Head of caudate nucleus (tissue), 42 donors: ENCODE measurements at places on chromosomes 12 and 14.

DNA sequence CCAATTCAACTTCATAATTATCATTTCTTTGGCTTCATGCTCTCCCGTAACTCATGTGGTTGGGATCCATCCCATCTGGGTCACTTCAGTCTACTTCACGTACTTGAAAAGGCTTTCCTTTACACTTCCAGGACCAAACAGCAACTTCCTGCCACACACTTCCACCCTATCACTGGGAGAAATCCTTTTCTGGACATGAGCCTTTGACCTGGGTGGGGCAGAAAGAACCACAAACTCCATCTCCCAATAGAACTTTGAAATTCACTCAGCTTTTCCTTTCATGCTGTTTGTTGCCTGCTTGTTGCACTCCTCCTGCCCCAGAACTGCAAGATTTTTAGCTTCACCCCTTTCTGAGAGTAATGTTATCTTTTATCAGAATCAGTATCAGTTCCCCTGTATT, 18.4 kb upstream of the GALNT16 start:
- no peak for DNase-seq

DNA sequence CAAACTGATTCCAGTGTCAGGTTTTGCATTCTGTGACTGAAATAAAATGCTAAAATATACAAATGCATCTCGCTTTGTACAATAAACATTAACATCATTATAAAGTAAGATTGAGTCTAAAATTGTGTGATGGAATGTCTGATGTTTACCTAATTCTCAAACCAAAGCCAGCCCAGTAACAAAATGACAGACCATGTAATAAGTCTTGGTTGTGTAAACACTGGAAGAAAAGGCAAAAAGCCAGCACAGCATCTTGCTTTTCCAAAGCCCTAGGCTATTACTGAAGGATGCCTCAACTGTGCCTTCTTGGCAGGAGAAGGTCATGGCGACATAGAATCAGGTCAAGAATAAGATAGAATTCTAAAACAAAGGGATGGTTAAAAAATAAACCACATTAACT, 169.6 kb downstream of the EGLN3 start:
- DNase-seq, result no peak

GRCh38 chr12:25415004-25415403, 138.1 kb downstream of the LMNTD1 start:
- DNase-seq, result no peak

DNA sequence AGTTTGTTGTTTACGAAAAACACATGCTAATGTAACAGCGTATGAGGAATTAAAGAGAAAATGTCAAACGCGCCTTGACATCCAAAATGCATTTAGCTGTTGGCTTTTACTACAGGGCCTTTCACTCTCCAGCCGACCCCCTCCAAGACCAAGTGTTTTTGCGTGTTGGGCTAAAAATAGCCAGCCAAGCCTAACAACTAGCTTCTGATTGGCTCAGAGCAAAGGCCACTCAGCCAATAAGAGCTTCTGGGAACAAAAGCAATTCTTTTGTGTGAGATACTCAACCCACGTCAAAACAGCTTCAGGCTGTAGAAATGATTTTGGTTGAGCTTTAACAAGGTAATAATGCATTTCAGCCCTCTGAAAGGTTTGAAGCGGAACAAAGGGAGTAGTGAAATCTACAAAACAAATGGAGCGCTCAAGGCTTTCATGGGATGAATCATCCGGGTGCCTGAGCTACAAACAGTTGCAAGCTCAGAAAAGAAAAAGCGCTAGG, 198.7 kb upstream of the DCN start:
- DNase-seq, result peak; percentile 74

- no peak for DNase-seq
Observed at GRCh38 chr14:97329701-97330100, 532.5 kb downstream of the VRK1 start.

DNA sequence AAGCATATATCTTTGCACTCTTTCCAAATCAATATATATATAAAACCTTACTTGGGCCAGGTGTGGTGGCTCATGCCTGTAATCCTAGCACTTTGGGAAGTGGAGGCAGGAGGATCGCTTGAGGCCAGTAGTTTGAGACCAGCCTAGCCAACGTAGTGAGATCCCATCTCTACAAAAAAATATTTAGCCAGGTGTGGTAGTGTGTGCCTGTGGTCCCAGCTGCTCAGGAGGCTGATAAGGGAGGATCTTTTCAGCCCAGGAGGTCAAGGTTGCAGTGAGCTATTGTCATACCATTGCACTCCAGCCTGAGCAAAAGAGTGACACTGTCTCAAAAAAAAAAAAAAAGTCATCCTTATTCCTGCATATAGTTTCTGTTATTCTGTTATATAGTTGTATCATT, 14.4 kb downstream of the OS9 start:
- DNase-seq, result no peak

- no peak for DNase-seq
Observed at GRCh38 chr12:68962877-68963855, 30.2 kb upstream of the CPM start.

DNA sequence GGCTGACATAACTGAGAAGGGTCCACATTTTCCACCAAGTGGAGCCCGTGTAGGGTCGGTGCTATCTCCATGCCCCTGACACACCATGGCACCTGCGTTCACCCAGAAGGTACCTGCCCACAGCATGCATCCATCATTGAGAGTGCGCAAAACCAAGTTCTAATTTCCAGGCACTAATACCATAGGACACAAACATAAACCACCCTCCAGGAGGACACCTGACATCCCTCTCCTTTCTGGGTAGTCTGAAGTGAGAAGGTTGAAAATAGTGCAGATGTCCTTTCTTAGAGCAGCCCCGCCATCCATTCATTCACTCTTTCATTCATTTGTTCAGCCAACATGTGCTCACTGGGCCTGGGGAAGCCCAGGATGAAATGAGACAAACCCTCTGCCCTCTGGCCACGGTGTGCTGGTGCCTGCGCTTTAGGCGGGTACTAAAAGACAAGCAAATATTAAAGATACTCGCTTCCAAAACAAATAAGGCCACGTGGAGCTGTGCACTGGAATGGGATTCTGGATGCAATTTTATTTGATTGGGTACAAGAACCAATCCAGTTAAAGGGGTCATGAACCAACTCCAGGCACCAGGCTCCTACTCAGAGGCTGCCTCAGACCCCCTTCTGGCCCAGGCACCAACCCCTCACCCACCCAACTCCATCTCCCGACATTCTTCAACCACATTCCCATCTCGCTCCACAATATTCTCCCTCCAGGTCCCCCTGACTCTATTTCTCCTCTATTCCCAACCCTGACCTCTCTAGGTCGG, 1.2 kb downstream of the TTC7B start:
- DNase-seq, result no peak

DNA sequence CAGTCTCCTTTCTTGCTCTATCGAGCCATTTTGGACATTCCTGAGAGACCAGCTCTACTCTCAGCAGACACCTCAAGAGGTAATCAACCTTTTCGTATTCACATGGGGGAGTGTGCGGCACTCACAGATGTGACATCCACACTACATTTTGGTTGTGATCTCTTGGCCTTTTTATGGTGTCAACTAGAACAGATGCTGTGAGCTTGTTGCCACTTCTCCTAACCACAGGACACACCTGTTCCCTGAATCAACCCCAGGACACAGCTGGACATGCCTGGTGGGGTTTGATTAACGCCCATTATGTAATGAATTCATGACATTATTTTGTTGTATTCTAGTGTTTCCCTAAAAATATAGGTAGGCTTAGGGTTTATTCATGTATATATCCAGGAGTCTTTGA, 1143.6 kb downstream of the TMEM121 start:
- DNase-seq, result no peak

GRCh38 chr12:76274420-76275083, 73.7 kb downstream of the BBS10 start:
- no peak for DNase-seq

GRCh38 chr12:131333136-131333535, 377.8 kb upstream of the SFSWAP start:
- DNase-seq, result no peak

- DNase-seq, result peak; percentile 52
Observed at GRCh38 chr12:102769323-102769916, 147.6 kb downstream of the PAH start.

GRCh38 chr12:101552277-101552676, 42.5 kb upstream of the MYBPC1 start:
- no peak for DNase-seq

- DNase-seq, result peak; percentile 65
Observed at GRCh38 chr14:75428230-75429104, 645 bp downstream of the JDP2 start.

DNA sequence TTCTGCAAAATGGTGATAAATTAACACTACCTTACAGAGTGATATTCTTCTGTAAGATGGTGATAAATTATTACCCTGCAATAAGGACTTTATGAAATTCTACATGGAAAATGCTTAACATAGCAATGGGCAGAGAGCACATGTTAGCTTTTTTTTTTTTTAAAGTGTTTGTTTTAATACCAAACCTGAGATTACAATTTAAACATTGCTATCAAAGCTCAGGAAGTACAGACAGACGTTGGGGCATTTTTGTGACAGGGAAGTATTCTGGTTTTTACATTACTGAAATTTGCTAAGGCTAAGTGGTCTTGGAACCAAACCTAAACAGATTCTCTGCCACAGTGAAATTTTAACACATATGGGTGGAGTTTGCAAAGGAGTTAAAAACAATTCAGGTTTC, 133.1 kb downstream of the FGD4 start:
- no peak for DNase-seq

DNA sequence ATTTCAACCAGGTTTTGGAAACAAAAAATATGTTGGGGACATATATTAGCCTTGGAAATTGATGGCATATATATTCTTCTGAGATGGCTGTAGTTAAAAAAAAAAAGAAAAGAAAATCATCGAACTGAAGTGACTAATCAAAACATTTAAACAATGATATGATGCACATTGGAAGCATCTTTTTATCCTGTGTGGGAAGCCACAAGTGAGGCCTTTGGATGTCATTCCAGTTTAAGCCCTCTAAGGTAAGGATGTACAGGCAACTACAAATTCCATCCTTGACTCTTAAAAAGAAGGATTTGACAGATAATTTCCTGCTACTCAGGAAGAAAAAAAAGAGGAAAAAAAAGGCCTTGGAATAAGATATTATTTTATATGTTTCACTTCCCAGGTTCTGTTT, 9.6 kb upstream of the PTPRB start:
- DNase-seq, result no peak

DNA sequence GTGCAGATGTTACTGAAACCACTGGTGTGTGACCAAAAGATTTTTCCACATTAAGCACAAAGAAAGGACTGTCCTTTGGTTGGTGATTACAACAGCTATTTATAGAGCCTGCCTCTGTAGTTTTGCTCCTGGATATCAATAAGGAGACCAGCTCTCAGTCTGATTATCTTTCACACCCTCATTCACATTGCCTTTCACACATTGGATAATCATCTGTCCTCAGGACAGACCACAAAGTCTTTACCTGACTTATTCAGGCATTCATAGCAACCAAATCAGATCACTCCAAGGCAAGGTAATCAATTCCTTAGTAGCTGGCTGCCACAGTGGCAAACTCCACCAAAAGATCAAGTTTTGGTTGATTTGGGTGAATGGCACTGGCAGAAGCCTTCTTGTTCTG, 59.6 kb upstream of the CPSF6 start:
- no peak for DNase-seq

GRCh38 chr12:106994579-106995220, 7.8 kb upstream of the MTERF2 start:
- no peak for DNase-seq

DNA sequence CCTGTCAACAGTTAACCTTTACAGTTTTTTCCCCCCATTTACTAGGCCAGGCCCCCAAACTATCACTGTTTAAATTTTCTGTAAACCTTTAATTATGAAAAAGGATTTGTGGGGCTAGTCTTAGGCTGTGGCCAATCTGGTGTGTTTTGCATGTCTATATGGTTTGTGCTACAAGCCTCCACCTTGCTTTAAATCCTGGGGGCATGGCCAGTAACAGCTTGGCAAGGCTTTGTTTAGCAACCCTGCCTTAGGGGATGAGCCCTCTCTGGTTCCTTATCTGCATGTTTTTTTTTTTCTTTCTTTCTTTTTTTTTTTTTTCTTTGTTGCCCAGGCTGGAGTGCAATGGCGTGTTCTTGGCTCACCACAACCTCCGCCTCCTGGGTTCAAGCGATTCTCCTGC, 102.7 kb downstream of the KCNMB4 start:
- DNase-seq, result no peak

- no peak for DNase-seq
Observed at GRCh38 chr14:82626156-82627066, 1092.8 kb upstream of the SEL1L start.

DNA sequence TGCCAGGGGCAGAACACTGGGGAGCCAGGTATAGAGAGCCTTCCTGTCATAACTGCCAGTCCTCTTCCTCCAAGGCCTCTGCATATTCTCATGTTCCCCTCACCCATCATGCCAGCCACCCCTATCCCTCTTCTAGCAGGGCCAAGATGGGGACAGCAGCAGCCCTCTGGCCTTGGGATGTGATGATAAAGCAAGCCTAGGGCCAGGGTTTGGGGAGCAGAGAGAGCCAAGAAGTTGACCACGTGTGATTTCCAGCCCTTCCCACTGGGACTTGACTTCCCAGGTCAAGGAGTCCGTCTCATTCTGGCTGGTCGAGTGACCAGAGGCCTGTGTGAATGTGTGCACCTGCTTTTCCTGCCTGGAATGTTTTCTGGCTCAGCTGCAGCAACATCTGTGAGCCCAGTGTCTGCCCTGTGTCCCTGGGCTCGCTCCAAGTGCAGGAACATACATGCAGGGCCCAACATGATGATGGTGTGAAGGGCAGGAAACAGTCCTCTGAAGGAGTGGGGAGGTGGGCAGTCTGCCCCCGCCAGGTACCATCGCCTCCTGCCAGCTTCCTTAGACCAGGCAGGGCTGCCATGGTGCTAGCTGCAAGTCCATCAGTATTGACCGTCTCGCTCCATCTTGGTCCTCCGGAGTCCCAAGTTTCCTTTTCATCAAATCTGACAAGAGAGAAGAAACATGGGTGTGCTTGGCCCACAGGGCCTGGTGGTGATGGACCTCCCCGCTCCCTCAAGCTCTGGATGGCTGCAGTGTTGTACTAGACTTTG, 21.0 kb downstream of the VASH1 start:
- DNase-seq, result no peak

GRCh38 chr14:102090713-102091112, 3.9 kb upstream of the HSP90AA1 start:
- no peak for DNase-seq

DNA sequence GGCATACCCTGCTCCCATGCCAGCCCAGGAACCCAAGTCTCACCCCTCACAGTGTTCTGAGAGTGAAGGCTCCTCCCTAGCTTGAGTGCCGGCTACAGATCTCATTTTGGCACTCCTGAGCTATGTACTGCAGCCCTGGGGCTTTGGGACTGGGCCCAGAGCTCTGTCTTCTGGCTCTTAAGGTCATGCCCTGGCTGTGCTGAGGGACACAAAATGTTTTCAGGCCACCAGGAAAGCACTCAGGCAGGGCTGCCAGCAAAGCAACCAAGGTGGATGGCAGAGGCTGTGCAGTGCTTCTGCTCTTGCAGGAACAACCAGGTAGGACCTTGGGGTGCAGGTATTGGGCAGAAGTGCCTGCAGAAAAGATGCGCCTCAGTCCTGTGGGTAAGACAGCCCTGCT, 564.0 kb downstream of the SLC6A15 start:
- no peak for DNase-seq

- no peak for DNase-seq
Observed at GRCh38 chr12:71627438-71628002, 36.1 kb downstream of the ZFC3H1 start.

- no peak for DNase-seq
Observed at GRCh38 chr12:3048540-3048939, 28.6 kb upstream of the TSPAN9 start.
